Ovary (tissue), 10 donors: ENCODE measurements at places on chromosomes 6 and 20.

- no peak for DNase-seq
Observed at GRCh38 chr20:20411836-20412235, 43.9 kb downstream of the INSM1 start.

GRCh38 chr6:51415501-51415900, 596.8 kb downstream of the TFAP2B start:
- DNase-seq, result no peak

GRCh38 chr20:33279261-33279910, 3.6 kb upstream of the BPIFB1 start:
- no peak for DNase-seq

GRCh38 chr6:46933751-46934150, 12.0 kb upstream of the ADGRF5 start:
- DNase-seq, result no peak
